ENCODE measurements at places on chromosomes 11 and 22.

GRCh38 chr11:87754685-87755084 lies 420.6 kb downstream of the RAB38 start:
- no peak for DNase-seq

GRCh38 chr11:120401506-120401905 lies 65.3 kb downstream of the ARHGEF12 start:
- no peak for DNase-seq

DNA sequence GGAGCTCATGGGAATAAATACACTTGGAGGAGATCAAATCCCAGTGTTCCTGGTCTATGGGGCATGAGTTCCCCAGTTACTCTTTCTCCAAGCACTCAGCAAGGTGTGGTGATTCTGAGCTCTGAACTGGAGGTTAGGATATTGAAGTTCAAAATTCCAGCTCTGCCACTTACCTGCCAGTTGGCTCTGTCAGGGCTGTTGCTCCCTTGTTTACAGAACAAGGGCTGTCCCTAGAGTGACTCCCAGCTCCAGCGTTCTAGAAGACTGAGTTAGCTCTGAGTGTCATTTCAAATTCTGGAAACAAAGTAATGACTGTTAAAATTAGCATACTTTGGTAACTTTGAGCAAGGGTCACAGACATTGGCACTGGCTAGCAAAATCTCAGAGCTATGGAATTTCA lies 69.7 kb upstream of the ZBED5 start:
- DNase-seq, result no peak

DNA sequence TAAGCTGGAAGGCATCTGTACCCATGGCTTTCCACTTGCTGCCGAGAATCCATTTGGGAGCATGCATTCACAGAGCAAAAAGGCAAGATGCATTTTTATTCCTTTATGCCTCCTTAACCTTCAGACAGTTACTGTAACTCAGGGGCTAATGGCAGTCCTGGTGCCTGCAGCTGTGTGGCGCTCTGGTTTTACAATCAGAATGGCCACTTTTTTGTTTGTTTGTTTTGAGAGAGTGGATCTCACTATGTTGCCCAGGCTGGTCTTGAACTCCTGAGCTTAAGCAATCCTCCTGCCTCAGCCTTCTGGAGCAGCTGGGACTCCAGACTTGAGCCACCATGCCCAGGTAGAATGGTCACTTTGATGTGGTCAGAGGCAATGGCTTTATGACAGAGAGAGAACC lies 101.8 kb downstream of the NAV2 start:
- no peak for DNase-seq

DNA sequence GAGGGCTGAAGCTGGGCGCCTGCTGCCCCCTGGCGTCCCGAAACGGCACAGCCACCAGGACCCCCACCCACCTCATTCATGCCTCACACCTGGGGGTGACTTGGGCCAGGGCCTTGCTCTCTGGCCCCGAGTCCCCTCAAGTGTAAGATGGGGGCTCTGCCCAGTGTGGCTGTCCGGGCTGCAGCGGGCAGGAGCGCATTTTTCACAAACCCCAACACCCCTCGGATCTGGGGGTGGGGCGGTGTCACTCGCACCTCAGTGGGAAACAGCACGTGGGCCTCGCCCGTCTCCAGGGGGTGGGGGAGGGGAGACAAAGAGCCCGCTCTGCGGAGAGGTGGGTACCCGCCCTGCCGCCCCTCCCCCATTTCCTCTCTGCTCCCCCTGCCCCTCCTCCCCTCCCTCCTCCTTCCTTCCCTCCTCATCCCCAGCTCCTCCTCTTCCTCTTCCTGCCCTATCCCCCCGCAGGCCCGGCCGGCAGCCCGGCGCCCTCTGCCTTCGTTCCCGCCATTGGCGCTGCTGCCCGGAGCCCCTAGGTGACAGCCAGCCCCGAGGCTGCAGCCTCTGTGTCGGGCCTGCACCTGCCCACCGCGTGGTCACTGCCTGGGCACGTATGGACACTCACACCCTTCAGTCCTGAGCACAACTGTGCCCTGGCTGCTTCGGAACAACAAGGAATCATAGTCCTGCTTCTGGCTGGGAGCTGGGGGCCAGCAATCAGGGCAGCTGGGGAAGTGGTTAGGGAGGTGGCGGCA lies 6.8 kb upstream of the CDKN1C start:
- peak; percentile 56 for DNase-seq
